ENCODE measurements at places on chromosomes 2 and 18.
A peak's percentile ranks its signal among the peaks of the same experiment; 100 is the strongest.

- no peak for DNase-seq
Measured at GRCh38 chr2:8378016-8378810, 303.6 kb upstream of the ID2 start.

DNA sequence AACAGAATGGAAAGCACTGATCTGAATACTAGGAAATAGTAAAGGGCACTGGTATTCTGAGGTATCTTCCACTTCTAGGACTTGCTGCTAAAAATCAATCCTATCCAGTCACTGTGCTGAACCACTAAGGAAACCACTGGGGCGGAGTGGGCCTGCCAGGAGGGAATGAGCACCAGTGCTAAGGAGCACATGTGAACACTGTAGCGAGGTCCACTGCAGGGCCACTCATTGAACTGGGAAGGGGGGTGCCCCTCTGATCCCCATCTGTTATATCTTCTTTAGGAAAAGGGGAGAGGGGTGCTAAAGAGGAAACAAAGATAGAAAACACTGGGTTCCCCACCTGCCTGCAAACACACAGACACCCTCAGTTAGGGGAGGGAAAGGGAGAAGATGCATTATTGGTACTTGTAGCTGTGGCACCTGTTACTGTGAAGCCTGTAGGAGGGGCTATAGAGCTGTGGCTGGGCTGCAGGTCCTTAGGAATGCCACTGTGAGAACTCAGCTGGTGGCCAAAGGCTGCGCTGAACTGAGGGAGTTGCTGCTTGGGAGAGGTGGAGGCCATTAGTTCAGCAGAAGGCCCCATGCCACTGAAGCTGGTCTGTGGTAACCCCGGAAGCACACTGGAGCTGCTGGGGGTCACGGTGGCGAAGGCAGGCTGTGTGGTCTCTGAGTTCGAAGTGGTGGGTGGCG is 81.8 kb downstream of the INO80D start:
- DNase-seq: peak; percentile 74

DNA sequence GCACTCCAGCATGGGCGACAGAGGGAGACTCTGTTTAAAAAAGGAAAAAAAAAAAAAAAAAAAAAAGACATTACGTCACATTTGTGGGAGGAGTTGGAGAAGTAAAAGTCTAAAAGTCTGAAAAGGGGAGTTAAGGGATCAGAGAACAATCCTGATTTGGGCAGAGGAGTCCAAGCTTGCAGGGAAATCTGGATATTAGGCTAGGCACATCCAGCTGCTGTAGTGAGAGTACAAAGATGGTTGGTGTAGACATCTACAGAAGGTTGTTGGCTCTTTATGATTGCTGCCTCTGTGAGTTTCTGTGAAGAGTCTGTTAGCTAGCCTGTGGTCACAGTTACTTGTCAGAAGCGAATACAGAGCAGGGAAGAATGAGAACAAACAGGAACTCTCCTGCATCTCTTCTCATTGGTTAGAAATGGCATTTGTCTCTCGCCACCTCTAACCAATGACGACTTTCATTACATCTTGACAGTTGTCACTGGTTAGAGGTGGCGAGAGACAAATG is 3.3 kb upstream of the OSBPL6 start:
- peak; percentile 4 for DNase-seq

GRCh38 chr18:58349650-58350049 is 279.2 kb downstream of the ALPK2 start:
- DNase-seq: no peak

GRCh38 chr2:29787473-29788465 is 133.6 kb downstream of the ALK start:
- DNase-seq: no peak

DNA sequence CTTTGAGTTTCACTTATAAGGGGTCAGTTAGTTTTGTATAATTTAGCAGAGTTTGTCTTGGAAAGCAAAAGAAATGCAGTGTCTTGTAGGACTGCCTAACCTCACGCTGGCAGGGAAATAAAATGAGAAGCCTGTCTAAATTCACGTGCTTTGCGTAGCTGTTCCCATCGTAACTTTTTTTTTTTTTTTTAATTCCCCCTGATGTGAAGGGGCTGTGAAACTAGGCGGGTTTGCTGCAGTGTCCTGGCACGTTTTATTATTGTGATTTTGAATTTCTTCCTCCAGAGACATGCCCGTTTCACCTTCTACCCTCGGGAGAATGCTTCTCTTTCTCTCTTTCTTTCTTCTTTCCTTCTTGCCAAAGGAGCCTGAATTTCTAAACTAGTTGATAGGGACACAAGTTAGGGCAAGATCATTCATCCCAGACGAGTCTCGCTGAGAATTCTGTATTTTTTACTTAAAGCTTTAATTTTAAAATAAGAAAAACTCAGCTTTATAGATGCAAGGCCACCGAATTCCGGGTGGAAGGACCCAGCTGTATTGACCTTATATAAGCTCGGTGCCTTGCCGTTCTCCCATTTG is 2.3 kb downstream of the MEIS1 start:
- no peak for DNase-seq

DNA sequence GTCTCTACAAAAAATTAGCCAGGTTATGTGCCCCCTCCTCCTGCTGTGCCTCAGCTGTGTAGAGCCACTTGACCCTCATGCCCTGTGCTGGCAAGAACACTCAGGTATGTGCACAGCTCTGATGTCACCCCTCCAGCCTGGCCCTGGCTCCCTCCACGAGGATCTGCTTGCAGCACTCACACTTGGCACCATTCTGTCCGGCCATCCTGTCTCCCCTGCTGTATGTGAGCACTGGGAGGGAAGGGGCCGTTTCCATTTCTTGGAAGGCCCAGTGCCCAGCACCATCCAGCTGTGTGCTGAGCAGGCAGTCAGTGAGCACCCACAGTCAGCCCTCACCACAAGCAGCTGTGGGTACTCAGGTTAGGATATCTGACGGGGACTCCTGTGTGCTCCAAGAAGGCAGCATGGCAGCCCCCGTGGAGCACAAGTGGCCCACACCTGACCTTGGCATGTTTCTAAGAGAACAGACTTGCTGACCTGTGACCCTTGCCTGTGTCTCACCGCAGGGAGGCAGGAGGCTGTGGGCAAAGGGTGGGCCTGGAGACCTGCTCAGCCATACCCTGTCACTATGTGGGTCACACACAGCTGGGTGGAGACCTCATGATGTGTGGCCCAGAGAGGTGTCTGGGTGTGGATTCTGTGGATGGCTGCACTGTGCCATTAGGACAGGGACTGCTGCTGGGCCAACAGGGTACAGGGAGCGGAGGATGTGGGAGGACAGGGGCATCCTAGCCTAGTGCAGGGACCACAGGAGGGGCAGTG is 31.5 kb downstream of the USP34 start:
- no peak for DNase-seq

- DNase-seq: peak; percentile 93
Measured at GRCh38 chr2:200695191-200695590, 109.4 kb downstream of the AOX1 start.

DNA sequence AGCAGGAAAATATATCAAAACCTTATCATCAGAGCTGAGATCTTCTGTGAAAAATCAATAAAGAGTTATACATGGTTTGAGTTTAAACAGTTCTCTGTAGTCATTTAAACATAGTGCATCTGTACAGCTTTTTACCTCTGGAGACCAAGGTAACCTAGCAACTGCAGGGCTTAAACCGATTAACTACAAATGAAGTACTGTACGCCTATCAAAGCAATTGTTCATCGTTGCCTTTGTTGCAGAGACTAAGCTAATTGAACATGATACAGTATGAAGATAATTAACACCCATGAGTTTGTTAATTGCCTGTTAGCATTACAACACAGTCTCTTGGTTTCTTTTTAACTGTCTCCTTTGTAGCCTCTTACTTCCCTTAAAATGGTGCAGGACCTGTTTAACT is 147.9 kb downstream of the LNPK start:
- peak; percentile 5 for DNase-seq

DNA sequence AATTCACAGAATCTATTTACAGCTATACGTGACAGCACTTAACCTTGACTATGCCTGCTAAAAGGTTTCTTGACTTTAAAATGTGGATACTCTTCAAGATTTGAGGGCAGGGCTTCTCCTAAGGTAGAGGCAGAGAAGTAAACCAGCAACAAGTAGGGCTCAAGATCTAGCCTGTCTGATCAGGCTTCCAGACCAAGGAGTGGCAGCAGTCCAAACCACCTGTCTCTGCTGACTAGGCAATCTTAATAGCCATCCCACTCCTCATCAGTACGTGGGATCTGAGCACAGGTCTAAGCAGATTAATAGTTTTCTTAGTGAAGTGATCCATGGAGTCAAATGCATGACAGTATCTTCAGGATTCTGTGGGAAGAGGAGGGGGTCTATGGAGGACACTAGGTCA is 100.4 kb downstream of the GPD2 start:
- DNase-seq: no peak

GRCh38 chr2:202566286-202566685 is 68.5 kb upstream of the FAM117B start:
- no peak for DNase-seq

DNA sequence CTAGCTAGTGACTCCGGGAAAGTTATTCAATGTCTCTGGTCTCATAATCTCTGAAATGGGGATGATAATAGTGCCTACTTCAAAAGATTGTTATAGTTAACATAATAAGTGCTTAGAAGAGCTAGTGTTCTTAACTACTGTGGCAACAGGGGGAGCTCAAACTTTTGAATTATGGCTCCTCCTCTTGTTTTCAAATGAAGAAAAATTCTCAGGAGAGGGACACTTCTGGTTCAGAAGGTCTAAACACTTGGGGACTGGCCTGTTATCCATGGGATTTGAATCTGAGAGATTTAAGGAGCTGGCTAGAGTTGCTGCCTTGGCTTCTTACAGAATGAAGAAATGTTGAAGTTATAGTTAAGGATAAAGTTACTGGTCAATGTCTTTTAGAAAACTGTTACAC is 92.2 kb upstream of the ITGB6 start:
- DNase-seq: peak; percentile 12

GRCh38 chr2:226893216-226893615 is 57.4 kb downstream of the RHBDD1 start:
- no peak for DNase-seq

DNA sequence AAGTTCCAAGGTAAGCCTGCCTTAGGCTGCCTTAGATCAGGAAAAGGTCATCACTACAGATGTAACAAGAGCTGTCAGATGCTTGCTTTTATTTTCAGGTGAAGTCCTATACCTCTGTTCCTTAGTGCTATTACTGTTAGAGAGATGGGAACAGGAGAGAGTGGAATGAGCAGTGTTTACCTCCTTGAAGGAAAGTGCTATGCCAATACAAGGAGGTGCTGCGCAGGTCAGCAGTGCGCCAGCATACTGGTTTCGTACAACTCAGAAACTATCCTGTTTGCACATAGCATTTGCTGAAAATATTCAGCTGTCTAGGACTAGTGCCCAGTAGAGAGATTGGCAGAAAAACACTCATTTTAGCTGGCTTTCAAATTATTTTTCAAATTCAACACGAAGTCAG is 413.0 kb upstream of the RAB12 start:
- DNase-seq: no peak

- DNase-seq: no peak
Measured at GRCh38 chr2:65863713-65864112, 431.3 kb upstream of the SPRED2 start.

DNA sequence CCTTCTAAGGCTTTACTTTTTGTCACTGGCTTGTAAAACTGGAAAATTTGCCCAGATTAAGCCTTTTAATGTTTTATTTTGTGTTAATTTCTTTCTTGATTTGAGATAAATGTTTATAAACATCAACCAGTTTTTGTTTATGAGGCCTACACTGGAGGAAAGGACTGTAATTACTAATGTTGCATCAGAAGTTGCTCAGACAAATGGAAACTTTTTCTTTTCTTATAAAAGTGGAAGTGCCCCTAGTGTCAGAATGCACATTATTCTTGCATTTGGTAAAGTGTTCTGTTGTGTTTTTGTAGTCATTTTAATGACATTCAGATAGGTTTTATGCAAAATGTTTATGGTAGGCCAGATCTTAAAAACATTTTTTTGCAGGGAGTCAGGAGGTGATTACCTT is 25.3 kb downstream of the LCLAT1 start:
- DNase-seq: peak; percentile 25

DNA sequence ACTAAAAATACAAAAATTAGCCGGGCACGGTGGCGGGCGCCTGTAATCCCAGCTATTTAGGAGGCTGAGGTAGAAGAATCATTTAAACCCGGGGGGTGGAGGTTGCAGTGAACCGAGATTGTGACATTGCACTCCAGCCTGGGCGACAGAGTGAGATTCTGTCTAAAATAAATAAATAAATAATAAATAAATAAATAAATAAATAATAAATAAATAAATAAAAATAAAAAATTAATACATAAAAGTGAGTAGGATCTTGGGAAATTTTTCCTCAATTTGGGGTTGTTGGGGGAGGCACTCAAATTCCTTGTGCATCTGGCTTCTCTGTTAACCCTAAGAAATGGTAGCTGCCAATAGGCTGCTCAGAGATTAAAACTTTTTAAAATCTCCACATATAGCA is 20.3 kb upstream of the FOXI3 start:
- DNase-seq: no peak

DNA sequence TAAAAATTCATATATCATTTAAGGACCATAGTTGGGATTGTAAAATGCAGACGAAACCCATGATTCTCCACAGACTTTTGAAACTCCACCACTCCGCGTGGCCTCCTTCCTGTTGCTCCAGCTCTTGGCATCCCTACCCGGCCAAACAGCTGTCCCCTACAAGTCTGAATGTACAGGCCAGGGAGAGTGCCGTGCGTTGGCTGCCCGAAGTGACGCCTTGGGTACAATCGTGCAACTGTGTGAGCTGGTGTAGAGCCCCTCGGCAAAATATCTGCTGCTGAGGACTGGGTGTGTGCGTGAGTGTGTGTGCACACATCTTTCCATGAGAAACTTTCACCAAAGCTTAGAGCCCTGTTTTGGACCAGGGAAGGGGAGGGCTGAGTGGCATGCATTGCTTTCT is 43.8 kb upstream of the ZNF516 start:
- no peak for DNase-seq

DNA sequence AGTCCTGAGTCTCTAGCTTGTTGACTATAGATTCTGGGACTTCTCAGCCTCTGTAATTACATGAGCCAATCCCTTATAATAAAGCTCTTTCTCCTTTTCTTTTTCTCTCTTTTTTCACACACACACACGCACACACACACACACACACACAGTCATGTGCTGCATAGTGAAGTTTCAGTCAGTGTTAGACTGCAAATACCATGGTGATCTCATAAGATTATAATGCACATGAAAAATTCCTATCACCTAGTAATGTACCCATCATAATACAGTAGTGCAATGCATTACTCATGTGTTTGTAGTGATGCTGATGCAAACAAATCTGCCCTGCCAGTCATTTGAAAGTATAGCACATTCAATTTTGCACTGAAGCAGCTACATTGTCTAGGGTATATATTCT is 558.2 kb downstream of the SUCLG1 start:
- no peak for DNase-seq

- DNase-seq: no peak
Measured at GRCh38 chr18:45901654-45902210, 65.4 kb downstream of the EPG5 start.

DNA sequence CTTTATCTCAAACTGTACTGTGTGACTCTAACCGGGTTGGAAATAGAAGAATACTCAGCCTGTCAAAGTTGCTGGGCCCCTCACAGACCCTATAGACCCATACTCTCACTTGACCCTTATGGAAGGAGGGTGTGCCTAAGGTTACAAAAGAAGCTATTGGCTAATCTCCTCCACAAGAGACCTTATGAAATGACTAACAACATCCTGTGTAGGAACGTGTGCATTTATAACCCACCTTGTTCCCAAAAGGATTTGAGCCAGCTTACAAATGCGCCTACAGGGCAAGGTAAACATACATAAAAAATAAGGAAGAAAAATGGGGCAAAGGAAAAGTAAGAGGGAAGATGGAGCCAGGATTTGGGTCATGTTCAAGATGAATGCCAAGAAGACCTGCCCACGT is 225.4 kb upstream of the SMAD2 start:
- DNase-seq: peak; percentile 54
